ENCODE measurements at places on chromosomes 1 and 21.

GRCh38 chr1:6325482-6325881 lies 64.6 kb upstream of the GPR153 start:
- no peak for DNase-seq

DNA sequence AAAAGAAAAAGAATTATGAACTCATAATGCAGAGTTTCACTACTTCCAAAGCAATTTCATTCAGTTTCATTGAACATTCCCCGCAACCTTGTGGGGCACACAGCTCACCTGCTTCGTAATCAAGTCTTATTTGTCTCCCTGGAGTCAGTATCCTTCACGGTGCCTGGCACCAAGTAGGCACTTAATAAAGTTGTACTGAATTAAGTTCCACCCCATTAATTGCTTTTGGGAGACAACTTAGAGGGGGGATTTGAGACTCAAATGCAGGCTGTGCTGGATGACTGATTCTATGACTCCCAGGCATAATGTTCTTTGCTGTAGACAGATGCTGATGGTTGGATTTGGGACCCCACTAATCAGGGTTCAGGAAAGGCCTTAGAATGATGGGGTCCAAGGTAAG lies 6.5 kb upstream of the ID3 start:
- no peak for DNase-seq

GRCh38 chr1:198700396-198700795 lies 61.6 kb downstream of the PTPRC start:
- DNase-seq = no peak

- no peak for DNase-seq
Measured at GRCh38 chr1:40267767-40268187, 9.7 kb downstream of the ZMPSTE24 start.

- no peak for DNase-seq
Measured at GRCh38 chr1:55071477-55071876, 32.1 kb downstream of the PCSK9 start.

DNA sequence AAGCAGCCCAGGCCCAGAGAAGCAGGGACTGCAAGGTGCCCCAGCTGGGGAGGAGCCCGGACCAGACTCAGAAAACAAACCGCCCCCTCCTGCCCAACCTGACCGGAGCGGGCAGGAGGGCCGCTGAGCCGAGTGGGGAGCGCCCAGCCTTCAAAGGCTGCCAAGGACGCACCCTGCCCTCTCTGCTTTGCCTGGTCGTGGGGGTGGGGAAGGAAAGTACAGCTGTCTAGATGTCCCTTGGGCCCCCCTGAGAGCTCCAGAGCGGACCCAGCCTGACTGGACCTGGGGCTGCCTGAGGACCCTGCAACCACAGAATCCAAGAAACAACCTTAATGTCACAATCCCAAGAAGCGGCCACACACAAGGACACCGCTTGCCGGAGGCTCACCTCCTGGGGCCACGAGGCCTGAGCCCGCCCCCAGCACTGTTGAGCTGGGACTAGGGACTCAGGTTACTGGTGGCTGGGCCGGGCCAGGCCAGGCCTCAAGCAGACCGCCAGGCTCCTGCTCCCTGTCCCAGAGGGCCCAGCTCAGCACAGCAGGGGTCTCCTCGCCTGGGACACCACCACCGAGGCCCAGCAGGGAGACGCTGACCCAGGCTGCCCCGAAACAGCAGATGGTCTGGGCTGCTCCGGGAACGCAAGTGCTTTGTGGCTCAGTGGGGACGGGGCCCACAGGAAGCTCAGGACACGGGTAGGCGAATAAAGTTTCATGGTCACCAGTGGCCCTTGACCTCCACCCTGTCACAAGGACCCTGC lies 1.4 kb downstream of the DVL1 start:
- DNase-seq = no peak

DNA sequence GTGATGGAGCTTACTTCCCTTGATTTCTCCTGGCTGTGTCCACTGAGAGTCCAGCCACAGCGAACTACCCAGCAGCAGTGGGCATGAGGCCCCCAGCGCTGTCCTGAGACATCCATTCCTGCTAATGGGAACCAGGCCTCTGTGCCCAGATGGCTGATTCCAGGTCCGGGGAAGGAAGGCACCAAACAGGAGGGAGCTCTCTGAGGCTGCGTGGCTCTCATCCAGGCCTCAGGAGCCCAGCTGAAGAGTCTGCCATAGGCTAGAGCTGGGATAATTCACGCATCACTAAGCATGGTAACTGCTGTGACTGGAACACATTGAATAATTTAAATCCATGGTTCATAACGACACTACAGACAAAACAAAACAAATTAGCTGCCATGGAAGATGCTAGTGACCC lies 24.7 kb upstream of the LRRC47 start:
- no peak for DNase-seq

DNA sequence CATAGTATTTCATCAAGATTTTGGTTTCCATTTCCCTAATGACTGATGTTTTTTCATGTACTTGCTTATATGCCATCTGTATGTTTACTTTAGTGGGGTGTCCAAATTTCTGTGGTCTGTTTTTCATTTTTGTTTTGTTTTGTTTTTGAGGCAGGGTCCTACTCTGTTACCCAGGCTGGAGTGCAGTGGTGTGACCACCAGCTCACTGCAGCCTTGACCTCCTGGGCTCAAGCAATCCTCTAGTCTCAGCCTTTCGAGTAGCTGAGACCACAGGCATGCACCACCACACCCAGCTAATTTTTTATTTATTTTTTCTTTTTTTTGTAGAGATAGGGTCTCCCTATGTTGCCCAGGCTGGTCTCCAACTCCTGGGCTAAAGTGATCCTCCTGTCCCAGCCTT lies 378.0 kb upstream of the VAMP3 start:
- DNase-seq = no peak

- no peak for DNase-seq
Measured at GRCh38 chr1:66370462-66370971, 163.4 kb upstream of the SGIP1 start.

GRCh38 chr1:61496501-61496900 lies 228.4 kb downstream of the TM2D1 start:
- no peak for DNase-seq

DNA sequence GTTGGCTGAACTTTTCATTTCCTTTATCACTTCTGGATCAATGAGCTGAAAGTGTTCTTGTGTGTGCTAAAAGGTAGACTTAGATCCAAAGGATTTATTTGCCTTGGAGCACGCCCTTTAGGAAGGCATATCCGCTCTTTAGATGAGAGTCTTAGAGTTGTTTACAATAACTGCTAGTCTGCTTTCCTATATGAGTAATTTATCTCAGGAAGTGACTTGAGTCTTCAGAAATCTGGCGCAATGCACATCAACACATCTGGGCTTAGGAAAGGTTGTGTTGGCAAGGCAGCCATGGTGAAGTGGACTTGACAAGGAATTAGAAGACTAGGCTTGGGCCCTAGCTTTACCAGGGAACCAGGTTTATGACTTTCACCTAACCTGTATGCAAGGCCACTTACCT lies 204.1 kb upstream of the PTGFR start:
- DNase-seq = no peak

- DNase-seq = no peak
Measured at GRCh38 chr1:97332716-97333115, 588.1 kb downstream of the DPYD start.

DNA sequence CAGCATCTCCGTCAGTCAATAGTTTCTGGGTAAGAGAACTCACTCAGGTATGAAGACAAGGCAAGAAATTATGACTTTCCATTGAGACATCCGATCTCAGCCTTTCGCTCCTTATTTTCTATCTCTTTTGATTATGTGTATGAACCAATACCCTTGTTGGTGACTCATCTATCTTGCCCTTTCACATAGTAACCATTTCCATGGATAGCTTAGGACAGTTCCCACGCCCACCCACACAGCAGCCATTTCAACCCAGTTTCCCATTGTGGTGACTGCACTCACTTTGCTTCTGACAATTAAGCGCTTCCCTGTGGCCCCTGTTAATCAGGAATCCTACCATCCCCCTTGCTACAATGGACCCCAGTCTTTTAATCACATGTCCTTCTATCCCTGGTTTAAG lies 210.6 kb upstream of the ADGRL2 start:
- DNase-seq = no peak

DNA sequence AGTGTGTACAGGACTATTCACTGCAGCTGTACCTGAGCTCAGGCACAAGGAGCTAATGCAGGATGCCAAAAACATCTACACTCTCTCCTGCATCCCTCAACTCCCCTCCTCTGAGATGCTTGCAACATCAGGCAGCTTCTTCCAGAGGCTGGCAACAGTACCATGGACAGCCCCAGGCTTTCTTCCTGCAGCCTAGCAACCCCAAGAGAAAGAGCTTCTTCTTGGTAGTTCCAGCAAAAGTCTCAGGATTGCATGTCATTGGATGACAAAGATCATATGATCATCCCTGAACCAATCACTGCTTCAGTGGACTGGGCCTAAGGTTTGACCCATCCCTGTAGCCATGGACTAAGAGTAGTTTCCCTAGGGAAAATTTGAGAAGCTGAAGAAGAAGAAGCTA lies 46.7 kb downstream of the CAMK2N1 start:
- no peak for DNase-seq

DNA sequence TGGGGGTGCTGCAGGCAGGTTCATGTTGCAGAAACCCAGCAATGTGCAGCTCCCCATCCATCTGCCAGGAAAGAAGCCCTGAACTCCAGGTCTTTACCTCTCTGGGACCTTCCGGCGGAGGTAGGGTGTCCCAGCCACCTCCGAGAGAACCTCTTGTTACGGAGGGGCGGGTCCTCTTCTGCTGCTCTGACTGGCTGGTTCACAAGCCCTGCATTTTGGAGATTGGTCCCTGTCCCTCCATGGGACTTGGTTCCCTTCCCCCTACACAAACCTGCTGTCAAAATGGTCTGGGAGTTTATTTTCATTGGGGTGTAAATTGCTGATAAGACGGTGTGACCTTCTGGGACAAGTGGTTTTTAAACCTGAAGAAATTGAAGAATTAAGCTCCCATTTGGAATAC lies 8.0 kb upstream of the CELSR2 start:
- no peak for DNase-seq

DNA sequence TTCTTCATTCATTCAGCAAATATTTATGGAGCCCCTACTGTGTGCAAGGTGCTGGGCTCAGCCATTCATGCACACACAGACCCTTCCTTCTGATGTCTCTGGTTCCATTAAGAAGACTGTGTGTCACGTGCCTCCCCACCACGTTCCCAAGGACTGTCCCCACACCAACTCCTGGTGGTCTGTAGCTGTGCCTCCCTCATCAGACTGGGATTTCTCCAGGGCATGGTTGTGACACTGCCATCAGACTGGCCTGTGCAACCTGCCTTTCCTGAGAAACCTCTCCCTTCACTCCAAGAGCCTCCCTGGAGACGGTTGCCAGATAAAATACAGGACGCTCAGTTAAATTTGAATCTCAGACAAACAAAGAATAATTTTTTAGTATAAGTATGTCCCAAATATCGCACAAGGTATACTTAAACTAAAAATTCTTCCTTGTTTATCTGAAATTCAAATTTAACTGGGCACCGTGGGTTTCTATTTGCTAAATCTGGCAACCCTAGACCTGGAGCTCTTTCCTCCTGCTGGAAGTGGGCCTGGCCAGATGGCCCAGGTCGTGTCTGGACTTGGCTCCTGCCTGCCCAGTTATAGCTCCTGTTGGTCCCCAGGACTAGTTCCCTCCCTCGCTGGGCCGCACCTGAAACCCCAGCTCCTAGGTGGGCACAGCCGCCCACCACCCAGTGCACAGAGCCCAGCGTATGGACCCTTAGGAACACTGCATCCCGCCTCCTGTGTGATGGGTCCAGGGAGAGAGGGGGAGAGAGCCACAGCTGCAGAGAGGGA lies 76.9 kb downstream of the RAP1GAP start:
- no peak for DNase-seq

GRCh38 chr1:212712451-212713303 lies 13.0 kb upstream of the BATF3 start:
- no peak for DNase-seq

DNA sequence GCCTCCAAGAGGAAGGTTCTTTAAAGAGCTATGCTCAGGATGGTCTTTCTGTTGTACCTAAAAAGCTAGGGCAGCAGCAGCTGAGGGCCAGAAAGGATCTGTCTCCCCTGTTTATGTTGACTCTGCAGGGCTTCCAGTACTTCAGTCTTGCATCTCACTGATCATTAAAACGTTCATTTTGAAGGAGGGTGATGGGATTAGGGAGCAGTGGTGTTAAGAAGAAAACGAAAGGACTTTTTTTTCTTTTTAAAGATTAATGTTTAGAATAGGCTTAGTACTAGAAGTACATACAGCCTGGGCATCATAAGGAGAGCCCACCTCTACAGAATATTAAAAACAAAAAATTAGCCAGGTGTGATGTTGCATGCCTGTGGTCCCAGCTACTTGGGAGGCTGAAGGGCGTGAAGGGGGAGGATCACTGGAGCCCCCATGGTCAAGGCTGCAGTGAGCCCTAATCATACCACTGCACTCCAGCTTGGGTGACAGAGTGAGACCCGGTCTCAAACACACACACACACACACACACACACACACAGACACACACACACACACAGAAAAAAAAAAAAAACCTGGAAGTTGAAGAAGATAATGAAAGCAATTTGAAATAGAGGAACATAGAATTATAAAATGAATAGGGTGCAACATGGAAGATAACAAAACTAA lies 2.9 kb downstream of the CR1L start:
- DNase-seq = no peak

DNA sequence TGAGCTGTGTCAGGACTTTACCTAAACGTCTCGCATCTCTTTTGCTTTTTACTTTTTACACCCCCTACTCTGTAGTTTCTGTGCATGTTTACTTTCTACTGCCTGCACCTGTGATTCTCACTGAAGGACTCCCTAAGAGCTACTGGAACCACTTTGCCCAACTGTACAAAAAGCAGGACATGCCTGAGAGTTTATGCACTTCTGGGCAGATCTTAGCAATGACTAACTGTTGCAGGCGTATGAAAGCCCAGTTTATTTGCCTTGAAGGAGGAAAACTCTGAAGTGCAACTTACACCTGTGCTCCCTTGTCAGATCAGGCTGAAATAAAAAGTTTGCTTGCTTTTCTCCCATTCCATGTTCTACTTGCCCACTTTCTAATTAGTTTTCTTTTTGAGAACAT lies 467.0 kb upstream of the USP24 start:
- DNase-seq = no peak

DNA sequence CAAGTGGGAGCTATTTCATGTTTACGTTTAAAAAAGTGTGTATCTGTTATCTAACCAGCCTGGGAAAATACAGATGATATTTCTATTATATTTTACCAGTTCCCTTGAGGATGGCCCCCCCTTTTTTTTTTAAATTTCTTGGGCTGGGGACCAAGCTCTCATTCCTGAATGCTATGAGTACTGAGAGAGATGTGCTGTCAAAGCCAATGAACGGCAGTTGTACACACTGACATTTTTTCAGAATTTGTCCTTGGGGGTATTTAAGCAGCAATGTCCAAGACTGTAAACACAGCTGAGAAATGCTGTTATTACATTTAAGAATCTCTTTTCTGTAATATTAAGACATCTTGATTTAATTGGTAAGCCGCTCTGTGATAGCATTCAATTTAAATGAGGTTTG lies 177.9 kb downstream of the ST6GALNAC3 start:
- no peak for DNase-seq
